ENCODE measurements at places on chromosomes 11 and 22.

DNA sequence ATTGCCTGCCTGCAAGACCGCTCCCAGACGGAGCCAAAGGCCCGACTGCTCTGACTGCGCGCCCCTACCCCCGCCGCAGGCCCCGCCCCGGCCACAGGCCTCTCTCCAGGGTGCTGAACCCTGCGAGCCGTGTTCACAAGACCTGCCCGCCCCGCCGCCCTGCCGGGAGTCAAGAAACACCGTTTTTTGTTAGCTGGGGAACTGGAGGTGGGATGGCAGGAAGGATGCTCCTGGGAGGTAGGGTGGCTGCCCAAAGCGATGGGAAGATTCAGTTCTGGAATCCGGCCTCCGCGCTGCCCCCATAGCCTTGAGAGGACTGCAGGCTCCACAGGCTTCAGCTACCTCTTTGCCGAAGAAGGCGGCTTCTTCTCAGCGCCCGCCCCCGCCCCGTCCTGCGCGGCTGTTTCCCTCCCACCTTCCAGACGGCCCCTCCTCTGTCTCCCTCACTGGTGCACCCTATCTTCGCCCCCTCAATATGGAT lies 2.7 kb upstream of the PDE2A start:
- DNase-seq = peak; percentile 58

DNA sequence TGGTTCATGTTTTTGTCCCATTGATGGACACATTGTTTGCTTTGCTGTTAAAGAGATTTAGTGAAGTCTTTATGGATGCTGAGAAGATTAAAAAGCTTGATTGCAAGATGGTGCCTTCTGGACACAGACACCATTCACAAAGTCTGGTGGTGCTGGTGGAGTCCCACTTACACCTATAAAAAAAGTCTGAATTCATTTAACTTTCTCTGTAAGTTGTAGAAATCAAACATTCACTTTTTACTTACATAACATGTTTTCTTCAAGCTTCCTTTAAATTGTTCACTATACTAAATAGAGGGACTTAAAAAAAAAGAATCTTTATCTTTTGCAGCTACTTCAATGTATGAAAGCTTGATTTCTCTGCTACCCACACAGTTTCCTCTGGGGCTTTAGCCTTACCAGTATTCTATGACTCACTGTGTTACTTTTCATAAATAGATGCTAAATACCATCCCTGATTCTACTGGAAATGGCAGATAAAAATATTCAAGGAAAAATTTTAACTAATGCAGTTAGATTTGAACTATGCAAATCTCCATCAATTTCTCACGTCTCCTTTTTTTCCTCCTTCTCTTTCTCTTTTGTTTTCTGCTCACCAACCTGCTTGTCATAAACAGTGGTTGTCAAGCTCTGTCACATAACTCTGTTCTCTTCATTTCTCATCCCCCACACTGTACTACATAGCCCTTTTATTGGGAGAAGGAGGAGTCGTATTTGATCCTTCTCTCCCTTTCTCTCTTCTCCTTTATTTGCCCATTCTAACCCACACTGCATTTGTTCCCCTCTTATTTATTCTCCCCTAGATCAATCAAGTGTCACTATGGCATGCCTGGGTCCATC lies 89.7 kb downstream of the FAM76B start:
- DNase-seq = no peak

DNA sequence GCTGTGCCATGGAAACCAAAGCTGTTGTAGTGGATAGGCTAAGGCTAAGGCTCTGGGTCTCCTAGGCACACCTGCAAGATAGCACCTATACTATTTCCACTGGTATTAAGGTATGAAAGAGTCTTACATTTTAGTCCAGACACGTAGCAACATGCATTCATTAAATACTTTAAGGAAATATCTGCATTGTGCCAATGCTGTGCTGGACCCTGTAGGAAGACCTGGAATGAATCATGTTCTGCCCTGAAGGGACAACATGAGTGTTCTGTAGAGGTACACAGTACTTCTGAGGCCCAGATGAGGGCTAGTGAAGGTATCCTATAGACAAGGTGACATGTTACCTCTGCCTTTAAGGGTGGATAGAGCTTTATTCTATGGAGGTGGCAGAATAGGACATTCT lies 35.2 kb upstream of the RRM1 start:
- DNase-seq = no peak

DNA sequence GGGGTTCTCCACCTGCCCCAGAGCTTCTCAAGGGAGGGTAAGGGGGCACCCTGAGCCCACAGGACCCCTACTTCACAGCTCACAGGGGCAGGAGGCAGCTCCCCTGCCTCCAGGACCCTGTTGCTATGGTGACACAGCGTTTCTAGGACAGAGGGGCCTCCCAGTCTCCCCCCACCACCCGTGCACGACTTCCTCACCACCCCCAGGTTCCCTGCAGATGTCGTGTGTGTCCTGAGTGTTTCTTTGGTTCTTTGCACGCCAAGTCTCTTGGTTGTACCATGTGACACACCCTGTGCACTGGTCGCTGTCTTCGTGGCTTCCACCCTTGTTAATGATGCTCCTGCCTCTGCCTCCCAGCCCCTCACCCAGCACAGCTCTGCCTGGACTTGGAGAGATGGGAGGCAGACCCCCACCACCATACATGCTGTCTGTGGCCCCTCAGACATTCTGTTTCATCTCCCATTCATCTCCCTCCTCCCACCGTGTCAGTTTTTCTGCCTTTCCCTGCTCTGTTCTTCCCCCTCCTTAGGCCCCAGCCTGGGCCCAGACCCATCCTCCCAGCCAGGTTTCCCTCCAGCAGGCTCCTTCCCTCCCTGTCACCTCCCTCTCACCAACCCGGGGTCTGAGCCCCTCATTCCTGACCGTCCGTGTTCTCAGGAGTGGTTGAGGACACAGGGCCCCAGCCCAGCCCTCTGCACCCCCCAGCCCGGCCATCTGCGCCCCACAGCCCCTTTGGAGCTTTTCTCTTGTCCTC lies 24.5 kb upstream of the RAB1B start:
- no peak for DNase-seq

- DNase-seq = no peak
Observed at GRCh38 chr11:58506935-58507334, 970 bp downstream of the OR5B21 start.

GRCh38 chr22:46499805-46500189 lies 37.6 kb downstream of the CELSR1 start:
- DNase-seq = no peak

Measured in endothelial cell of umbilical vein (primary cell).